ENCODE measurements at places on chromosomes 13 and 19.

DNA sequence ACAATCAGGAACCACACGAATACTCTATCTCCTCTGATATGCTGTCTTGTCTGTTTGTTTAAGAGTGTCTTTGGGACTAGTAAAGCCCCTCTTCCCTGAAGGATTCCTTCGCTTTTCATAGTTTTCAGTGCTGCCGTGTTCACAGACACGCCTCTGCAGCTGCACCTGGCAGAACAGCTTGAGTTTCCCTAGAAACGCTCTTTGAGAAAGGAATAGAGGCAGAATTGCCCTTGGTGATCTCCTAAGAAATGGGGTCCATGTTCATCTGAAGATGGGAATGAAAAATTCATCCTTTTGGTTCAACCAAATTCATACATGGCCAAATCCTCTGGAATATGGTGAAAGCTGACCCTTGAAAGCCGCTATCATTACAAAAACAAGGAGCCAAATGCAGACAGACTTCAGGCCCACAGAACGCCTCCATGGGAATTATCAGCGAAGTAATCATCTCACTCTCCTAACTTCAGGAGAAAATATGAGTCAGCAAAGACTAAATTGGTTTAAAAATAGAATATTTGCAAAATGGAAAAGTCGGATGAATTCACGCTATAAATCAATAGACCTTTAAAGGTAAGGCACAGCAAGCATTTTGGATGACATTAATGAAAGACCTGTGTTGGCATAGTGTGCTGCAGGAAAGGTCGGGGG is 5.5 kb downstream of the SACS start:
- DNase-seq: no peak

DNA sequence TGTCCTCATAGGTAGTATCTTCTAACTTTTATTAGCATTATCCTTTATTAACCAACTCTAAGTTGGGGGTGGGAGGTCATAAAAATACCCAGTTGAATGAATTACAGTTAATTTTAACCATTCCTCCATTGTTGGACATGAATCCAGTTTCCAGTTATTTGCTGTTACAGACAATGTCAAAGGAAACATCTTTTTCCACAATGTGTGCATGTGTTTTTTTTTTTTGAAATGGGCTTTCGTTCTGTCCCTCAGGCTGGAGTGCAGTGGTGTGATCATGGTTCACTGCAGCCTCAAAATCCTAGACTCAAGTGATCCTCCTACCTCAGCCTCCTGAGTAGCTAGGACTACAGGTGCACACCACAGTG is 32.0 kb downstream of the KLF5 start:
- no peak for DNase-seq

- no peak for DNase-seq
Measured at GRCh38 chr13:114311908-114312307, 2.4 kb upstream of the CHAMP1 start.

GRCh38 chr13:81602241-81602640 is 1261.3 kb upstream of the SPRY2 start:
- DNase-seq: no peak

- no peak for DNase-seq
Measured at GRCh38 chr19:640161-640558, 481 bp downstream of the FGF22 start.

All from fibroblast of skin of left biceps (primary cell).